Activated CD8-positive, alpha-beta memory T cell treated with anti-CD3 and anti-CD28 coated beads for 24 hours (primary cell): ENCODE measurements at places on chromosomes 2 and 18.

GRCh38 chr18:457521-458412, 42.7 kb downstream of the COLEC12 start:
- no peak for DNase-seq

GRCh38 chr18:54127759-54128378, 96.6 kb downstream of the MBD2 start:
- DNase-seq: no peak

DNA sequence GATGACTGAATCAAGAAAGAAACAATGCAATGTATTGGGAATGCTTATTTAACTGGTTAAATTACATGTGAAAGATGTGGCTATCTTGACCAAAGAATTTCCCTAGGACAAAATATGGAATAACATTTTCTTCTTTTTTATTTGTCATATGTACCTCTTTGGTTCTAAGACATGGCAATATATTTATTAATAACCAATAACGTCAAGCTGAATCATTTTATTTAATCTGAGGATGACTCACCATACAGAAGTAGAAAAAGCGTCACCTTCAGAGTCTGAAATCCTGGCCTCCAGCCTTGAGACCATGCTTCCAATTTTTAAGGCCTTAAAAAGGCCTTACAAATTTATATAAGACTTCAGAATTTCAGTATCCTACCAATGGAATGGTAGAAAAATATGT, 1464.9 kb downstream of the SUCLG1 start:
- no peak for DNase-seq

GRCh38 chr2:34105006-34105767, 506.1 kb upstream of the FAM98A start:
- no peak for DNase-seq
